ENCODE measurements at places on chromosomes 5 and 9.

- DNase-seq: no peak
These were observed at the start of gene OMD for GRCh38 chr9:92424340-92424739. OMD (minus strand) TSS chr9:92424471; CDS start chr9:92417558, 6,913 bp downstream.

- DNase-seq: peak; percentile 61
These were observed 41.9 kb downstream of the GLRX start for GRCh38 chr5:95780597-95780996.

DNA sequence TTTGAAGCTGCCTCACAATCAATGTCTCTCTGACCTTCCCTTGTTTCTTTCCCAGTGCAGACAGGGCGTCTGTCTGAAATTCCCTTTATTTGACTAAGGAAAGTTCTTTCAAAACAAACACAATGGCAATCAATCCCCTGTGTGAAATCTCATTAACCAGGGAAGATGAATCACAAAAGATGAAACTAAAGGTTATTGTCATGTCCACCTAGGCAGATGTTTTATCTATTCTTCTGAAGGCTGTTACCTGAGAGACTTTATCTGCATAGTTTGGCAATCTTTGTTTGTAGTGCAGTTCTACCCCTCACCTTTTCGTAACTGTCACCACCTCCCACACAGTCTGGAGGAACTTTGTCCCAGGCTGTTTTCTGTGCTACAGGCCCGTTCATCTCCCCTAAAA is 217.5 kb upstream of the RIOK2 start:
- no peak for DNase-seq

DNA sequence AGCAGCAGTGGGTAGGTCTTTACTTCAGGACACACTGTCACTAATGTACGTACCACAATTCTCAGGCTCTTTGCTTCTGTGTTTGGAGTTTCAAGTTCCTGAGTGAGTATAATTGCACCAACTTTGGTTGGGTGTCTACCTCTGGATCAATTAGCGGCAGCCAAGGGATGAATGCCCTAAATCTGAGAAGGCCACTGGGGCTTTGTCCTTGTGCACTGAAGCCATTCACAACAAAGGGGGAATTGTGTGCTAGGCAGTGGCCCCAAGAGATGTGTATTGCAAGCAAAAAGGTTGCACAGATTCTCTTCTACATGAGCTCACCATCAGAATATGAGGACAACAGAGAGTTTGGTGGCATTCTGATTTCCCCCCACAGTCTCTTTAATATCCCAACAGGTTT is 3.9 kb upstream of the PHF24 start:
- no peak for DNase-seq

GRCh38 chr9:6645355-6646292 is at the start of gene GLDC:
GLDC (minus strand) TSS chr9:6645729; CDS start chr9:6645499, 230 bp downstream.
- DNase-seq: peak; percentile 63

DNA sequence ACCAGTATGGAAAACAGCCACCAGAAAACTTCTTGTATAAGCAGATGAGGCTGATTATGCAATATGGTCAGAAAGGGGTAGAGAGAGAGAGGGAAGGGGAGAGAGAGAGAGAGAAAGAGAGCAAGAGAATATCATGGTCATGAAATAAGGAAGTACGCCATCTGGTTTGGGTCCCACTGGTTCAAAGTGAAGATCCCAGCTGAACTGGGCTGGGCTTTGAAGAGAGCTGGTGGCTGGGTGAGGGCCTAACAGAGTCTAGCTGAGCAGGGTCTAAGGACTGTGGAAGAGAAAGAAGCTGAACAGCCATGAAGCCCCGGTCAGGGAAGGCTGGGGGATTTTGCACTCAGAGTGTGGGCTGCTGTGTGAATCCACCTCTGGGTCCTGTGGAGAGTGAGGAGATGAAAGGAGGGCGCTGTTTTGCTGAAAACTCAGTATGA is 14.6 kb downstream of the TRIM14 start:
- peak; percentile 89 for DNase-seq

GRCh38 chr5:11985993-11986392 is 81.7 kb upstream of the CTNND2 start:
- DNase-seq: no peak

GRCh38 chr5:119287547-119288111 is 68.2 kb upstream of the TNFAIP8 start:
- peak; percentile 73 for DNase-seq

DNA sequence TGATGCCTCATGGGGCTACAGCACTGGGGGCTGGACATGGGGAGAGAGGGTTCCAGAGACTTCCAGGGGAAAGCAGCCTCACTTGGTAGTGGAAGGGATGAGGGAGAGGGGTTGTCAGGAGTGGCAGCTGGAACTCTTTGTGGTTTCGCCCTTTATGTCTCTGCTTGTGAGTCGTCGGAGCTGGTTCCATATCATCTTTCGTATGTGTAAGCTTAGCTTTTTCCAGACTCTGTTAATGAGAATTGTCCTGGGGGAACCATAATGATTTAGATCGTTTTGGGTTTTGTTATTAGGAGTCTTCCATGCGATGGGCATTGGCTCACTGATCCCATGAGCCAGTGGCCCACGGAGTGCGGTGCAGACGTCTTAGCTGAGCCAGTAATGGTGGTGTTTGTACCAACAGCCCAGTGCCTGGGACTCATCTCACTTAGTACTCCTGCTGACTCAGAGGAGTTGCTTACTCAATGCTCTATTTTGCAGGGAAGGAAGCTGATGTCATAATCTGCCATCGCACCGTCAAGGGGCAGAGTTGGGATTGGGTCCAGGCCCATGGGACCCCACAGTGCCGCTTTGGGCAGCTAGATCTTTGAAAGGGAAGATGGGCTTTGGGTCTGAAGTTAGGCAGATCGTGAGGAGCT is 48.5 kb downstream of the NEK6 start:
- DNase-seq: peak; percentile 27

GRCh38 chr5:72234265-72234700 is 85.8 kb downstream of the MRPS27 start:
- peak; percentile 95 for DNase-seq

DNA sequence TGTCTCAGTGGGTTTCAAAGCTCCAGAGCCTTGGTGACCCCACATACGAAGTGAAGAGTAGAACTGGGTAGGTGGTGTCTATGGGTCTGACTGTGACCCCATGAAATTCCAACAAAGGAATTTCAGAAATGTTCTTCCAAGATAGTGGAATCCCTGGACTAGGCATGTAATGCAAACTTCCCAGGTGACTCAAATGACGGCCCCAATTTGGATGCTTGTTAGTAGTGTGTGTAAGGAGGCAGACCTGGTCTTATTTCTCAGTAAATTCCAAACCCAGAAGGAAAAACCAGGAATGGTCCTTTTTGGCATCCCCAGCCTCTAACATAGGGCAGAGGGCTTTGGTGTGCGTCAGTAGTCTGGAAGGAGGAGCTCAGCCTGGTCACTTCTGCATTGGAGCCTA is 43.6 kb upstream of the ABCA1 start:
- DNase-seq: no peak

GRCh38 chr9:137685035-137685740 is 66.4 kb downstream of the EHMT1 start:
- peak; percentile 67 for DNase-seq

DNA sequence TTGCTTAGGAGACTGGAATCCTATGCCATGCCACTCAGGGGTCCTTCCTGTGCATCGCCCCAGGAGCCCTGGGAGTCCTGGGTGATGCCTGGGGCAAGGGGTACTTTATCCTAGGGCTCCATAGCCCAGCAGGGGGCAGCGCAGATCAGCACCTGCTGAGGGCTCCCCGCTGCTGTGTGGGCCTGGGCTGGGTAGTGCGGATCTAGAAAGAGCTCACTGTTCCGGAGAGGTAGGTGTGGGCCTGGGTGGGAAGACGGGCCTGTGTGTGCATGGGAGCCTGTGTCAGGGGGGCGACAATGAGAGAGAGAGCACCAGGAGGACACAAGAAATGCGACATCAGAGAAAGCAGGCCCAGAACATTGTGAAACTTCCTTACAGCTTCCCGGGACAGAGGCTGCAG is 11.4 kb upstream of the DAB2IP start:
- peak; percentile 79 for DNase-seq

GRCh38 chr5:23132231-23132630 is 279.1 kb upstream of the CDH12 start:
- no peak for DNase-seq

DNA sequence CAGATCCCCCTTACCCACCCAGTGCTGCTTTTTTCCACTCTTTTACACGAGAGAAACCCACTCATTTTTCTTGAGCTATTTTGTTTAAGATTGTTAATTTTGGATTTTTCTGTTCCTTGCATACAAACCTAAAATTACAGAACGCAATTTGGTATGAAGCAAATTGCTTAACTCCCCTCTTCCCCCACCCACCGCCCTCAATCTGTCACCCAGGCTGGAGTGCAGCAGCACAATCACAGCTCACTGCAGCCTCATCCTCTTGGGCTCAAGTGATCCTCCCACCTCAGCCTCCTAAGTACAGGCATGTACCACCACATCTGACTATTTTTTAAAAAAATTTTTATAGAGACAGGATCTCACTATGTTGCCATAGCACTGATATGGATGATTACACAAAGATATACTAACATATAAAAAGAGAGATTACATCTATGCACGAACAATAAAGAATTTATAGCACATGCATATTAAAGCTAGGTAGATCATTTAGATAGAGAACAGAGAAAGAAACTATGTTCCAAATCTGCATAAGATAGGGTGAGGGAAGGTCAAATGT is 203.6 kb downstream of the PIK3R1 start:
- DNase-seq: no peak

DNA sequence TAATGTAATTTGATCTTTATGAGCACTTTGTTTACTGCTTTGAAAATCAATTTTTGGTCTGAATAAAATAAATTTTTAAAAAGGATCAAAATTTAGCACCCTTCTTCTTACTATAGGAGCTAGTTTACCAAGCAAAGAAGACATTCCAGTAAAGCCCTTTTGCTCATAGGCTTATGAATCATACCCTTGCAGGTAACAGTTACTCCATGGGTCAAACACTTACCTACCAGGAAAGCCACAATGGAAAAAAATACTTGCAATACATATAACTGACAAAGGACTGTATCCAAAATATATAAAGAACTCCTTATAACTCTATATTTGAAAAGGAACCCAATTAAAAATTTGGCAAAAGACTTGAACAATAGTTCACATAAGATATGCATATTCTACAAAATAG is 66.6 kb downstream of the SHOC1 start:
- no peak for DNase-seq

- DNase-seq: peak; percentile 91
These were observed 18.0 kb downstream of the RXRA start for GRCh38 chr9:134344068-134344799.

DNA sequence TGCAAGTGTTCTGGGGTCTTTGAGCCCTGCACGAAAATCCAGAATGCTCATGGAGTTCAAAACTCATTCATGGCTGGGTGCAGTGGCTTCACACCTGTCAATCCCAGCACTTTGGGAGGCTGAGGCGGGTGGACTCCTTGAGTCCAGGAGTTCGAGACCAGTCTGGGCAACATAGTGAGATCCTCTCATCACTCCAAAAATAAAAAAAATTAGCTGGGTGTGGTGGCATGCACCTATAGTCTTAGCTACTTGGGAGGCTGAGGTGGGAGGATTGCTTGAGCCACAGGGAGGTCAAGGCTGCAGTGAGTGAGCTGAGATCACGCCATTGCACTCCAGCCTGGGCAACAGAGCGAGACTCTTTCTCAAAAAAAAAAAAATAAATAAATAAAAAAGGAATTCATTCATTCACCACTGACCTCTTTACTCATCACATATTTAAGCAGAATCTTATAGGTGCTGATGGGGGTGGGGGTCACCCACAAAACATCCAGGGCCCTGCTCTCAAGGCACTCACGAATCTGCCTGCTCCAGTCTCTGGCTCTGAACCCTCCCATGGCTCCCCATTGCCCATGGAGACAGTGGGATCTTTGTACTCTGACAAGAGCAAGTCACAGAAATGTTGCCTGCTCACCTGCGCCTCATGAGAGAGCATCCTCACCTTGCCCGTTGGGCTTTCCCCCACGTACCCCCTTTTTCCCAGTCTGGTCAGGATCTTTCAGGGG is 76.7 kb upstream of the IER5L start:
- DNase-seq: no peak

DNA sequence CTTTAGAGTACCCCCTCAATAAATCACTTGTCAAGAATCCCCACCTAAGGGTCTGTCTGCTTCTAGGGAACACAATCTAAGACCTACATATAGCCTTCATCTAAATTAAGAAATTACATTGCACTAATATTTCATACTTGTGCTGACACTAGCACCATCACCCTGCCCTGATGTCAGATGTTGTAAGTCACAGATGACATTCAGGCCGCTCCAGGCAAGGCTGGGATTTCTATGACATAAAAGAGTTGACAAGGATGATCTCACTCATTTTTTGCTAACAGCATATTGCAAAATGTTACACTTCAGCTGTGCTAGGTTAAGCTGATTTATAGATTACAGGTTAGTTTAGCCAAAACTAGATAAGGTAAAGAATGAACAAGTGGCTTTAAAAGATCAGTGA is 372.5 kb upstream of the GRIA1 start:
- DNase-seq: no peak

DNA sequence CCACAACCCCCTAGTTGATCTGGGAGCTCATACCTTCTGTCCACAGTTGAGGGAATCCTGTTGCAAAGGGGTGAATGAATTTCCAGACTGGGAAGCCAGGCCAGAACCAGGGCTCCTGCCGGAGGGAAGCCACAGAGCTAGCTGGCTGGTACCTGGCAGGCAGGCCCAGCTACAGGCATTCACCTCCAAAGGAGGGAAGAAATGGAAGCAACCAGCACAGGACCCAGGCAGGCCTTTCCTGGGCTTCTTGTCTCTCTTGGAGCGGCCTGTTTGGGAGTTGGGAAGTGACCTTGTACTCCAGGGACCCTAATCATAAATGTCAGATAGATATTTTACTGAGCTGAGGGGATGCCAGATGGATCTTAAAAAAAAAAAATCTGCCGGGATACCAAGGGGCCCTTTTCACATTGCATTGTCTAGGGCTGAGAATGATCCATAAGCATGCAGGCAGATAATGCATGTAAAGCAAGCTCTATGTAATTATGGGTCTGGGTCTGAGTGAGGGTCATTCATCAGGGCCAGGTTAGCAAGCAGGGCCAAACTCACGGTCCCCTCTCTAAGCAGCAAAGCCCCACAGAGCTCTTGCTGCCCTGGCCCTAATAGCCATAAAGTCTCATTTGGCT is 8.4 kb downstream of the NR2F1 start:
- DNase-seq: no peak

DNA sequence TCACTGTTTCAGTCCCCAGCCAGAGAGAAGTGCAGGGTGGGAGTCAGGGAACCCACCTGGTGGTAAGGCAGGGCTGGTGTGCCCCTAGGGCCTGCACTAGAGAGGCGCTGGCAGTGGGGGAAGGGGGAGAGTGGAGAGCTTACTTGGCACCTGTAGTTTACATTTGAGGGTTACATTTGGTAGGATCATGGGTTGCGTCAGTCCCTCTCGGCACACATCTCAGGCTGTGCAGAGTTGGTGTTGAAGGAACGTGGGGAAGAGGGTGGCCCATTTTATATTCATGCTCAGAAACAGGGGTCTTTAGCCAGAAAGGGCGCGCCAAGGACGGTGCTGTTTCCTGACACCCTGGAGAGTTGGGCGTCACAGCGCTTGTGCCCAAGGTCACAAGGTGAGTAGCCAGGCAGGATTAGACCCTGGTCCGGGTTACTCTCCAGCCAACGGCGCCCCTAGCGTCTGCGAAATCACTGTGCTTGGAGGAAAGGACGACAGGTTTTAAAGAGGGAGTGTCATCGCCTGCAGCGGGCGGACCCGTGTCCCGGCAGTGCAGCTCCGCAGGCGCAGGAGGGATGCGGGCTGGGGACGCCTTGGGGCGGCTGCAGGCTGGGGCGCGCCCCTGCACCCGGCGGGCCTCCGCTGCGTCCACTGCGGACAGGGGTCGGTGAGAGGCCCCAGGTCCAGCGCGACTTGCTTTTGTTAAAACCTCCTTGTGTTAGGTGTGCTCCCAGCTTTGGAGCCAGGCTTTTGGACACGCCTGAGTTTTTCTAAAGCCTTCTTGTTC is 272.6 kb downstream of the FANCC start:
- DNase-seq: no peak
